GM10248 (cell line): ENCODE measurements at places on chromosomes 2 and 18.

GRCh38 chr2:33275689-33276444 is 200.6 kb upstream of the RASGRP3 start:
- DNase-seq, result no peak

DNA sequence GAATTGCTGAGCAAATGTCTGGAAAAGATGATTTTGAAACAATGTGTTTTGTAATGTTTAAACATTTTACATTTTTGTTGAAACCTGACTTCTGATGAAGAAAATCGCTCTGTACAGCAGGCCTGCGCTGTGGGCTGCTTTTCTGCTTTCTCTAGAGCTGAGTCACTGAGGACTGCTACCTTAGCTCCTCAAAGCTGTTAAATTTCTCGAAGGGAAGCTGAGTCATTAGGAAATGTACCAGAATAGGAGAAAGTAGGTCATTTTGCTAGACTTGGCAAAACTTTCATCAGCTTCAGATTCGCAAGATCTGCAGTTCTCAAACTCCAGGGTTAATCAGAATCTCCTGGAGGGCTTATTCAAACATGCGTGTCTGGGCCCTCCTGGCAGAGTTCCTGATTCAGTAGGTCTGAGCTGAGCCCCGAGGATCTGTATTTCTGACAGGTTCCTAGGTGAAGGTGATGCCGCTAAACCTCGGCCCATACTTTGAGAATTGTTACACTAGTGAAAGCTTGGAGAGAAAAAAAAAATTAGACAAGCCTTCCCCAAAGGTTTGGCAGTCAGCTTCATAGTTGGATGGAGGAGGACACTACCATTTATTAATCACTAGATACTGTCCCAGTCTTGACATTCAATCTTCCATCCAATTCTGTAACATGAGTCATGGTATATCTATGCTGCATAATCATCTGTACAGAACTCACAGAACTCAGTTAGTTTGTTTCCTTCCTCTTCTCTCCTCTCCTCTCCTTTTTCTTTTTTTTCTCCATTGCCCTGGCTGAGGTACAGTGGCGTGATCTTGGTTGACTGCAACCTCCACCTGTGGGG is 297.6 kb downstream of the PARD3B start:
- no peak for DNase-seq

GRCh38 chr2:84879584-84880394 is 1.1 kb downstream of the TRABD2A start:
- DNase-seq, result peak; percentile 56

GRCh38 chr2:236896688-236897087 is 189.0 kb upstream of the COPS8 start:
- DNase-seq, result no peak

DNA sequence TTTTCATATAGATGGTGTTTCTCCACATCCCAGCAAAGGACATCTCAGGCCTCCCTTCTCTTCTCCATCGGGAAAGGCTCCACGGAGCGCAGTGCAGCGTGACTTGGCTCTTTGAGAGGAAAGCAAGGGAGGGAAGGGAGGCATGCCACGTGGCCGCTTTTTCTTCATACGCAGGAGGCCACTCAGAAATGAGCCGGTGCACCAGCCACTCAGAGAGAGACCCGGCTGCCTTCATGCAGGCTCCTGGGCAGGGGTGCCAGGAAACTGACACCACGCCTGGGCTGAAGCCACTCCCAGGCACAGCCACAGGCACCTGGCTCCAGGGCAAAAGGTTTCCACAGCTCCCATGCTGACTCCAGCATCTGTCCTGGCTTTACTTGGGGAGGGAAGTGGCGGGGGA is 11.1 kb upstream of the LOXHD1 start:
- DNase-seq, result no peak

DNA sequence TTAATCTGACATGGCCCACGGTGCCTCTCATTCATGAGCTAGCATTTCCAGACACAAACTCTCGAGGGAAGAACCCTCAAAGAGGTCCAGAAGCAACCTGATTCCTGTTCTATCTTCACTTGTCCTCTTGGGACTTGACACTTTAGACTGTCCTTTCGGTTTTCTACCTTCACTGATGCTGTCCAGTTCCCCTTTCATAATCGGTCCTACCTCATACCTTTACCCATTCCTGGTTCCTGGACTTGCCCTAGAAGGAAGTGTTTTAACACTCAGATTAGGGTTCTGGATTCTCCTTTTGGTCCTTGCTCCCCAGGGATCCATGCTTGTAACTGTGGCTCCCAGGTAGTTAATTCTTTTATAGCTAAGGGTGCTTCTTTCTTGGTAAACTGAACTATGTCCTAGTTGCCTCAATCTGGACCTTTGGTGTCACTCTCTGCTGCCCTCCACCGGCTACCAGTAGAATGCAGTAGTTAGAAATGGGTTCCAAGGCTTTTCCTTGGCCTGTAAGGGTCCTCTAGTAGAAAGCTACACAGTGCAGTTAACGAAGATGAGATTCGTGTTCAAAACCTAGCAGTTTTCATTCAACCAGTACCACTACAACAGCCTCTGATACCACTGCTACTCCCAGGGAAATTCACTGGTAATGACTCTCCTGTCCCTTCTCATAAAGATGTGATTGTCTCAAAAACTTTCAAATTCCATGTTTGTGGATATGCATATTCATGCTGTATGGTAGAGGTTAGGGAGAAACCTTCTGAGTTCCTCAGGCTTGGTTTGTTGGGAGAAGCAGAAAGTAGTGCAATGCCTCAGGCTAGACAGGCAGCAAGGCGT is 178.1 kb upstream of the CYP26B1 start:
- peak; percentile 10 for DNase-seq
